ENCODE measurements at places on chromosomes 12 and 14.
A peak's percentile ranks its signal among the peaks of the same experiment; 100 is the strongest.

- DNase-seq = no peak
Observed at GRCh38 chr14:70830998-70831781, 21.9 kb upstream of the MAP3K9 start.

DNA sequence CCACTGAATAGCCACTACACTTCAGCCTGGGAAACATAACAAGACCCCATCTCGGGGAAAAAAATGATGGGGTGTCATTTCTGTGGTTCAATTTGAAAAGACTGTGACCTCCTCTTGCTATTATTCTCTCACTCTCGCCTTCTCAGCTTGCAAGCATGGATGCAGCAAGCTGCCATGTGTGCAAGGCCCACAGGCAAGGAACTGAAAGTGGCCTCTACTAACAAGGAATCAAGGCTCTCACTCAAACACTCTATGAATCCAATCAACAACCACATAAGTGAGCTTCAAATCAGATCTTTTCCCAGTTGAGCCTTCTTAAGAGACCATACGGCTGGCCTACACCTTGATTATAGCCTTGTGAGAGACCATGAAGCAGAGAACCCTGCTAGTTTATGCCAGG lies 17.9 kb upstream of the DHRS7 start:
- no peak for DNase-seq

GRCh38 chr12:53100466-53101151 lies 2.7 kb upstream of the SOAT2 start:
- peak; percentile 24 for DNase-seq

DNA sequence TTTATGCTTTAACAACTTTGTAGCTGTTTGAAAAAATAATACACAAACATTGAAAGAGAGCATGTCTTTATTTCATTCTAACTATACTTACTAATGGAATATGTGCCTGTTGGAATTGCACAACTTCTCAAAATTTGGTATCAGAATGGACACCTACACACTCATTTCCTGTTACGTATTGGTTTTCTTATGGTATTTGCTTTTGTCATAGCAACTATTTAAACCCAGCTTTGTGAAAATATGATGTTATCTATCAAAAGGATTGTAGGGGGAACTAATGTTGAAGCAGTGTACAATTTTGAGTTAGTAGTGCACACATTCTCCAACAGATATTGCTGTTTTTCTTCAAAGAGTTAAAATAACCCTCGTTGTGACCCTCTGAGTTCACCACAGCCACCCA lies 52.6 kb downstream of the RBMS2 start:
- DNase-seq = no peak

GRCh38 chr12:116515684-116516083 lies 43.5 kb upstream of the MAP1LC3B2 start:
- DNase-seq = no peak

- DNase-seq = no peak
Observed at GRCh38 chr12:3107071-3107583, 29.9 kb downstream of the TSPAN9 start.

GRCh38 chr14:94612174-94612573 lies at the start of gene SERPINA3:
SERPINA3 (plus strand) TSS chr14:94612391; CDS start chr14:94614442, 2,051 bp downstream.
- DNase-seq = no peak

GRCh38 chr14:69101331-69101826 lies 51.5 kb downstream of the DCAF5 start:
- DNase-seq = peak; percentile 65

GRCh38 chr12:67681941-67682620 lies 33.5 kb downstream of the DYRK2 start:
- no peak for DNase-seq

DNA sequence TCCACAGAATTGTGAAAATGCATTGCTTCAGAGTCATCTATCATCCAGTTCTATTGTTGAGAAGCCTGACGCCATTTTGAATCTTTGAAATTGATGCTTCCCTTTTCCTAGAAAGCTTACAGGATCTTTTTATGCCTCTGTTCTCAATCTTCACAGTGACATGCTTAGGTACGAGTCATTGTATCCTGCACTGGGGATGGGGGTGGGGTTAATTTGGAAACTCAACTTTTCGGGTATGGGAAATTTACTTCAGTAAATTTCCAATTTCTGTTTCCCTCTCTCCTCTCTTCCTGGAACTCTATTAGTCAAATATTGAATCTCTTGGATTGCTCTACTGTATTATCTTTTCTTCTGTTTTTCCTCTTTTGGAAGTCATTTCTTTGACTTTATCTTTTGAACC lies 24.5 kb downstream of the RNASE10 start:
- DNase-seq = no peak

- DNase-seq = no peak
Observed at GRCh38 chr14:102565959-102566358, 26.5 kb upstream of the RCOR1 start.

- DNase-seq = no peak
Observed at GRCh38 chr12:15728118-15728598, 61.0 kb downstream of the EPS8 start.

- no peak for DNase-seq
Observed at GRCh38 chr12:19801941-19802340, 362.6 kb downstream of the AEBP2 start.

- no peak for DNase-seq
Observed at GRCh38 chr14:74571901-74572725, 39.9 kb downstream of the LTBP2 start.

- peak; percentile 4 for DNase-seq
Observed at GRCh38 chr12:112140728-112141127, 15.4 kb downstream of the TRAFD1 start.

DNA sequence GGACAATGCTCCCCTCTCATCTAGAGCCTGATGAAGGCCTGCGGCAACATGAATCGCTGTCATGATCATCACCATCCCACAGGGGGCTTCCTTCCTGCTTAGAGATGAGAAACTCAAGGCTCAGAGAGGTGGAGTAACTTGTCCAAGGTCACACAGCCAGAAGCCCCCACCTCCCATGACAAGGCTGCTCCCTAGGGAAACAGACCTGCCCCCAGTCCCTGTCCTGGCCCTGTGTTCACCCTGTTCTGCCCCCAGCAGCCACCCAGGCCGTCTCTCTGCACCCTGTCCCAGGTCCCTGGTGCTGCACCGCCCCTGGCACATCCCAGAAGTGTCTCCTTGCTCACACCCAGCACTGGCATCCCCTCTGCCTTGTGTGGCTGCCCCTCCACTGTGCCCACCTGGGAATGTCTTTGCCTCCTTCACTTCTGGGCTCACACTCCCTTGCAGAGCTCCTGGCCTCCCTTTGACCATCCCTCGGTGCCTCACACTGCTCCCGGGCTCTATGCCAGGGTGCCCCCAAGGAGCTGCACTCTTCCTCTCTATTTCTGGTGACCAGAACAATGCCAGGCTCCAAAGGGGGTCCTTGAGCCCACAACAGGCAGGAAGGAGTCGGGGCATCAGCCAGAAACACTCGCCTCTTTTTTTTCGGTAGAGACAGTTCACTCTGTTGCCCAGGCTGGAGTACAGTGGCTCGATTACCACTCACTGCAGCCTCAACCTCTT lies 70.5 kb downstream of the BCL11B start:
- DNase-seq = no peak

DNA sequence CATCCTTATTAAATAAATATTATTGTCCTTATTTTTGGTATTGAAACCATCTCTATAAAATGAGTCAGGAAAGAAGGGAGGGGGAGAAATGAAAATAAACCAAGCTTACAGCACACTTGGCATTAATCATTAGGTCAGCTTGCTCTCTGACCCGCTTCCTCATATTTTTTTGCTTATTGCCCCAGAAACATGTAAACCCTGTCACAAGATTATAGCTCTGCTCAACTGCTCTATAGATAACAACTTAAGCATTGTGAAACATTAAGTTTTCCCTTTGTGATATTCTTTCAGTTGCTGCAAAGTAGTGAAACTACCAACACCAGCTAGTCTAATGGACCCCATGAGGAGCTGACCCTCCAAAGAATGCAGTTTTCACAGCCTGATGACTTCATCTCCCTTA lies 819.5 kb downstream of the SLC16A7 start:
- no peak for DNase-seq

DNA sequence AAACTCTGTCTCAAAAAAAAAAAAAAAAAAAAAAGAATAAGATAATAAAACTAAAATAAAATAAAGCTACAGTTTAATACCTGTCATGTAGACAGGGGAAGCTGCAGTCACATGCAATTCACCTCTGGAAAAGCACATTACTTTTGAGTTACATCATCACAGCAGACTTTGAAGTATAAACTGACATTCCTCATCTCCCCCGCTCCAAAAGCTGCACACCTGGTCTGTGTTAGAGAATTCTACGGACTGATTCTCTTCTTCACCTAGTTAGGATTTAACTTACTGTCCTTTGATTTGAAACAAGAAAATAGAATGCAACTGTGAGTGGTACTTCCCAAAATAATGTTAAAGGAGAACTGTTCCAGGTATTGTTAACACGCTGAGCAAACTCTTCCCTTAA lies 25.1 kb downstream of the SPPL3 start:
- no peak for DNase-seq

GRCh38 chr14:22556990-22557623 lies 31.9 kb downstream of the DAD1 start:
- DNase-seq = peak; percentile 86

DNA sequence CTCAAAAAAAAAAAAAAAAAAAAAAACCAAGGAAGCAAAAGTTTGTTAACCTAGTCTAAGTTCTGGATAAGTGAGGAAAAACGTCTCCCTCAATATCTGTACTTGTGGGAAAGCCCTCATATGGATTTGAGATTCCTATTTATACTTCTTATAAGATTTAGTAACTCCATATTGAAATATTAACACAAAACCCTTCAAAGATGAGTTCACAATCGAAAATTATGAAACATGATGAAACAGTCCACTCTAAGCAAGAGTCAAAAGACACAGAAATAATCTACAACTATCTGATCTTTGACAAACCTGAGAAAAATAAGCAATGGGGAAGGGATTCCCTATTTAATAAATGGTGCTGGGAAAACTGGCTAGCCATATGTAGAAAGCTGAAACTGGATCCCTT lies 25.2 kb downstream of the VWF start:
- DNase-seq = no peak

GRCh38 chr12:26749781-26750180 lies 83.2 kb downstream of the ITPR2 start:
- DNase-seq = no peak

- DNase-seq = no peak
Observed at GRCh38 chr12:65594409-65594808, 229.9 kb upstream of the HMGA2 start.

GRCh38 chr14:99189201-99189801 lies 82.7 kb downstream of the BCL11B start:
- no peak for DNase-seq

DNA sequence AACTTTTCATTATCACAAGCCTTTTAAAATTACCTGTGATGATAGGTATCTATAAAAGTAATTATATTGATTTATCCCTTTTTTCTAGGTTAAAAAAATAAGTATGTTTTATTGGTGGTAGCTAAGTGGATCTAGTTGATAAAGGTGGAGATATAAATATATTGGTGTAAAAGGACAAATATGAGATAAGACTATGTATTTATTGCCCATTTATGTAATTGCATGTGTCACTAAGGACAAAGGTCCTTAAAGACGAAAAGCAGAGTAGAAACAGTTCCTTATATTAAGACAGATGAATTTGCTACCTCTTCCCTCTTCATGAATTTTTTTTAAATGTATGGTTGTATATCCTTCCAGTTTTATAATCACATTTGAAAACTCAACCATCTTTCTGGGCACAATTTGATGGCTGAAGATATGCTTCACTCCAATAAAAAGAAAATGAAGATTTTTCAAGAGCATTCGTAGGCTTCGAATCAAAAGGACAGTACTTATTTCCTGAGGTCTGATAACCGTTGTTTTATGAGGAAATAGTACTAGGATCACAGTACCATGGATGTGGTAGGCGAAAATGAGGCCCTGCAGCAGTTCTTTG lies at the start of gene MYRFL:
TSS of gene MYRFL (plus strand) at position 262 of the 595 bp plus-strand sequence. CDS start at position 553, 291 bp downstream.
- DNase-seq = no peak

DNA sequence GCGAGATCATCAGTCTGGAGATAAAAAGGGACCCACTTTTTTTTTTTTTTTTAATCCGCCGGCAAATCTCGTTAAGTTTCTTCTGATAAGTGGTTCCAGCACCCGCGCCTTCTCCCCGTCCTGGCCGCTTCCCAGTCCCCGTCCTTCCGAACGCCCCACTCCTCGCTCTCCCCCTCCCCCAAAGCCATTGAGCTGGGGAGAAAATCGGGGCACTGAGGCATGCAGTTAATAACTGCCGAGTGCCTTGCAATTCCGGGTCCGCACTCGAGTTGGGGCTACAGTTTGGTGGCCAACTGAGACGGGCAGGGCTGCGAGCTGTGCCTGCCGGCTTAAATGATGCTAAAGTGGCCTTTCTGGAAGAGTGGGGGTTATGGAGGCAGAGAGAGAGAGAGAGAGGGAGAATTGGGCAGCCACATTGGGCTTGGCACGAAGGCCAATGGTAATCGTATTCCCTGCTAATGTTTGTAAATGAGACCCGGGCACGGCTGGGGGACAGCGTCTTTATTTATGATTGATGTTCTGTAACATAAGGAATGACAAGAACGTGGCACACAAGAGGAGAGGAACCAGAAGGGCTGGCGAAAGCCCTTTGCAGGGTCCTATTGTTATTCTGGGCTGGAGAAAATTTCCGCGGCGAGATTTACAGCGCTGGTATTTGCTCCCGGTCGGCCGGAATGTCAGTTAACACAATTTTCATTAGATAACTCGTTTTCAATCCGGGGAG lies 115.4 kb upstream of the MYL2 start:
- no peak for DNase-seq

DNA sequence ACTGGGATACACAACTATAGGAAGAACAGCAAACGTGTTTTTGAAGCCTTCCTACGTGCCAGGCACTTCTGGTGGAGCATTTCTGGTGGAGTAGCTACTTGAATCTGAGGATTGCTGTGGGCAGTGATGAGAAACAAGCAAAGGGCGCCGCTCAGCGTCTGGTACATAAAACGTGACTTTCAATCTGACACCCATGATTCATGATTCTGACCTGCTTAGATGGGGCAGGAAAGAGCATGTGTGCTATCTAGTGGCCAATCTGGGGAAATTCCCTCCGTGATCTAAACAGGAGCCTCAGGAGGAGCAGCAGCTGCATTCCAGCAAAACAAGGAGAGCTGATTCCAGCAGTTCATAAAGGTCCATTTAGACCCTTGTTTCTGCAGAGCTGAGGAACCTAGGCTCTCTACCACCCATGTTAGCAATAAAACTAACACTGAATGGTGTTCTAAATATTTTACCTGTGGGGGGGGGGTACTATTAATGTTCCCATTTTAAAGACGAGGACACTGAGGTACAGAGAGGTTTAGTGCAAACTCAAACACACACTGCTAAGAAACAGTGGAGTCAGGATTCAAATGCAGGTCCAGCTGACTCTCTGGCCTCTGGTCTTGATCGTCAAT lies 37.8 kb downstream of the PAH start:
- peak; percentile 57 for DNase-seq

GRCh38 chr12:124928095-124928911 lies 13.9 kb upstream of the UBC start:
- DNase-seq = peak; percentile 82

DNA sequence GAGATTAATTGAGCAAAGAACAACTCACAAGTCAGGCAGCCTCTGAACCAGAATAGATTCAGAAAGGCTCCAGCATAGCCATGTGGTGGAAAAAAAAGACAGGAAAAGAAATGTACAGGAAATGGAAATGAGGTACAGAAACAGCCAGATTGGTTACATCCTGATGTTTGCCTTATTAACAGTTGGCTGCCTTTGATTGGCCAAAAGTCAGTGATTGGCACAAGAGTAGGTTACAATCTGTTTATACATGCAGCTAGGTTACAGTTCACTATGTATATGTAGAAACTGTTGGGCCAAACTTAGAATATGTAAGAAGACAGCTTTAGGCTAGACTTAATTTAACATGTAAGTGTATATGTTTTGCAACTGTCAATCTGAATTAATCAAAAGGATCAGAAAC lies 118.9 kb downstream of the UNC79 start:
- DNase-seq = no peak

- no peak for DNase-seq
Observed at GRCh38 chr12:29921307-29921706, 137.6 kb upstream of the TMTC1 start.

GRCh38 chr12:17204289-17205054 lies 598.5 kb upstream of the LMO3 start:
- no peak for DNase-seq

All from Caco-2 (cell line).